NCI-H187 (cell line): ENCODE measurements at places on chromosomes 7 and 10.

- no peak for DNase-seq
Observed at GRCh38 chr10:54607983-54608382, 193.0 kb downstream of the PCDH15 start.

DNA sequence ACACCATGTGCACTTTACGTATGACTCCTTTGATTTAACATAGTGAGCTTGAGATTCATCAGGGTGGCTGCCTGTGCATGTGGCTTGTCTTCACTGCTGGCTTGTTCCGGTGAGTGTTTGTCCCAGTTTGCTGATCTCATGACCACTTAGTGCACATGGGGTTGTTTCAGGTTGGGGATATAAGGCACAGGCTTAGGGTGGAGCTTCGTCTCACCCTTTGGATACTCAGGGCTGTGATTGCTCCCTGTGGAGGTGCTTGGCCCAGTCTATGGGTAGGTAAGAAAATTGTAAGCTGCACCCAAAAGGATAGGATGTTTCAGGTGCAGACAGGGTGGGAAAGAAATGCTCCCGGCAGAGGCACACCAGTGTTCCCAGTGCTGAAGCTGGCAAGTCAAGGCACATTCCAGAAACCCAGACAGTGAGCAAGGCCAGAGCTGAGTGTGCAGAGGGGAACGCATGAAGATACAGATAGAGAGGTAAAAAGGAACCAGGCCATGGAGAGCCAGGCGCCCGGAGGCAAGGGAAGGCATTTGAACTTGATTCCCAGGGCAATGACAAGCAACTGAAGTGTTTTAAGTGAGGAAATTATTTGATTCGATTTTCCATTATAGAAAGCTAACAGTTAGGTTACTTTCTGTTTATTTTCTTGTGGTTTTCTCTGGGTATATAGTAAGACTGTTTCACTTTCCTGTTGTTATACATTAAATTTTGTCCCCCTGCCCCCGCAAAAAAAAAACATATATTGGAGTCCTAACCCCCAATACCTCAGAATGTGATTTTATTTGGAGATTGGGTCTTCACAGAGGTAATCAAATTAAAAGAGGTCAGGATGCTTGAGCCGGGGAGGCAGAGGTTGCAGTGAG, 289.8 kb upstream of the KLF6 start:
- no peak for DNase-seq

- no peak for DNase-seq
Observed at GRCh38 chr10:89867964-89868363, 166.6 kb downstream of the KIF20B start.

DNA sequence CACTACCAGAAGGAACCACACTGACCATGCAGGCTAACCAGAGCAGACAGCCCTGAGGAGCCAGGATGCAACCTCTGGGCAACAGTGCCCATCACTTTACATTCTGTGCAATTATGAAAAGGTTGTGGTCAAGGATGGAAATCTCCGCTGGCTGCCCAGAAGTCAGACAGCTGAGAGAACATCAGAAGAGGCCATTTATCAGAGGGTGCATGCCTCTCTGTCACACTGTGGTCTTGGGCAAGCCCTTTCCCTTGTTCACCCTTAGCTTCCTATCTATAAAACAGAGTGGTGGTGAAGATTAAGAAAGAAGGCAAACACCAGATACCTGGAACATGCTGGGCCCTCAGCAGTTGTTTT, 120.7 kb upstream of the GDF10 start:
- no peak for DNase-seq

GRCh38 chr10:34222359-34222758, 592.7 kb downstream of the PARD3 start:
- no peak for DNase-seq

GRCh38 chr7:15922002-15922401, 235.5 kb upstream of the MEOX2 start:
- DNase-seq, result no peak

DNA sequence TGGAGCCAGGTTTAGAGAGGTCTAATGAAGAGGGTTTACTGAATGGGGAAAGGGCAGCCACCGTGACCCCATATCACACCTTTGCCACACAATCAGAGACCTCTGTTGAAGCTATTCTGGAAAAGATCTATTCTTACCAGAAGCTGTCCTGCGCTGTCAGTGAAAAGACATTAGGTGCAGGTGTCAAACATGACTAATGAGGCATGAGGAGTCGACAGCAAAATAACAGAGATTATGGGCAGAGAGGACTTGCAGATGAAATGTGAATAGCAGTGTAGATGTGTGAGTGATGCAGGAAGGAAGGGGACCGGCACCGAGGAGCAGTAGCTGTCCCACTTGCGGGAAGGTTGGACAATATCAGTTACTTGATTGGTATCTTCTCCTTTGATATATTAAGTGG, 627.7 kb upstream of the GALNT17 start:
- DNase-seq, result no peak

DNA sequence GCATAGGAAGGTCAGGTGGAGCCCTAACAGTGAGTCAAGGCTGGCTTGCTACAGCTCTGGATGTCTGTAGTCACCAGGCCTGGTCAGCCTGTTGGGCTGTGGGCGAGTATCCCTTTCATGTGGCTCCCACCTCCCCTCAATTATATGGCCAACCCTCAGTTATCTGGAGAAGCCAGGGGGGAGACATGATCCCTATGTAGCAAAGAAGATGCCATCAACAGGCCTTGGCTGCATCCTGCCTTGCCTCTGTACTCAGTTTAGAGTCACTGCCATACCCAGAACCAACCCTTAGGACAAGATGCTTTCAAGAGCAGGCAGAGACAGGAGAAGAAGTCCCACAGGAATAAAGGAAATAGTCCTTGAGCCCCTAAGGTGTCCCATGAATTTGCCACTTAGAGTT, 763.9 kb downstream of the GRID1 start:
- DNase-seq, result no peak

DNA sequence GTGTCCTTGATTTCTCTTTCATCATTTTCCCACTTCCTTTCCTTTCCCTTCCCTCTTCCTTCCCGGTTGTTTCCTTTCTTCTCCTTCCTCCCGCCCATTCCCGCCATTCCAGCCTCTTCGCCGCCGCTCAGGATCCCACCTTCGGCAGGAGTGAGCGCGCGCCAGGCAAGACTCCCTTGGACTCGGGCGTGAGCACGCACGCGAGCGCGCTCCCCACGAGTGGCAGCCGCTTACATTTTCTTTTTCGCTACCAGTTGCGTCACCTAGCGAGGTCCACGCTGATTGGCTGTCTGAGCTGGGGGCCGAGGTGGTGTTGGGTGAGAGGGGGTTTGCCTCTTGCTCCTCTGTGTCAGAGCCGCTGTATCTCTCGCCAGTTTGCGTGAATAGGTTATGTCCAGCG, 11.8 kb downstream of the ZAN start:
- no peak for DNase-seq

- no peak for DNase-seq
Observed at GRCh38 chr10:99424656-99425055, 5.8 kb downstream of the GOT1 start.

GRCh38 chr10:74924251-74924963, 98.0 kb downstream of the KAT6B start:
- no peak for DNase-seq

GRCh38 chr10:130686689-130687300, 550.6 kb downstream of the GLRX3 start:
- no peak for DNase-seq

- no peak for DNase-seq
Observed at GRCh38 chr7:28044825-28045224, 135.8 kb downstream of the JAZF1 start.

DNA sequence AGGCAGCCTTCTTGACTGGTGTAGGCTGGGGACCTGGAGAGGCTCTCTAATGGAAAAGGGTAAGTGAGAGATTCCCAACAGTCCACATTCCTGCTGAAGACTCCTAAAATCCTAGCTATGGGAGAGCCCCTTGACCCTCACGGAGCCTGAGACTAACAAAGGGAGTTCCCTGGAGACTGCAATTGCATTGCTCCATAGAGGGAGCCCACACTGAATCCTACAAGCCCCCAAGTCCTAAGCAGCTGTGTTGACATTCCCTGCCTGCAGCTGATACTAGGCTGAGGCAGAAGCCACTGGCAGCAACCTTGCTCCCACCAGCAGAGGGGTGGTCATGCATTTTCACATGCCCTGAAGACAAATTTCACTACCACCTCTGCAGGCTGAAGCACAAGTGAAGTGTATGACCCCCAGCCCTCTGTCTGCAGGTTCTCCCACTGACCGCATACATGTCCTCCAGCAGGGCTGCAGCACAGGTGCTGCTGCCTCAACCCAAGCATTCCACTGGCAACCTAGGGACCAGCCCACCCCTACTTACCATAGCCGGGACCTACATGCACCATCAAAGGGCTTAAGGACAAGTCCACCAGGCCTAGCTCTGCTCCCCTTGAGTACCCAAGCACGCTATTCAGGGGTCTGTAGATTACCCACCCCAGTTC, 130.3 kb upstream of the SLC13A1 start:
- DNase-seq, result no peak

GRCh38 chr7:28853834-28854749, 104.0 kb downstream of the TRIL start:
- DNase-seq, result peak; percentile 38

DNA sequence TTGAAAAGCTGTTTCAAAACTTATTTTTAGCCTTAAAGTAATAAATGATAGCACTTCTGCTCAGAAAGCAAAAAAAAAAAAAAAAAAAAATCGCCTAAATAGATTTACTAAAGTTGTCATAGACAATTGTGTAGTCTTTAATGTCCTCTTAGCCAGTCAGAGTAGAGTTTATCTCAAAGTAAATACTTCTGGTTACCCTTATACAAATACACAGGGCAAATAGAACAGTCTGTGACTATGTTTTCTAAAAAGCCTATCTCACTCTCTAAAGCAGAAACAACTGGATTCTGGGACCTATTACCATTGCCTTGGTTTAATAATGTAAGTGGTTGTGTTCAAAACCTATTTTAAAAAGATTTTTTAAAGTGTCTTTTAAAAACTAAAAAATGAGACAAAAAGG, 156.2 kb upstream of the THSD7A start:
- DNase-seq, result no peak

- no peak for DNase-seq
Observed at GRCh38 chr7:125857606-125858005, 928.0 kb upstream of the POT1 start.

DNA sequence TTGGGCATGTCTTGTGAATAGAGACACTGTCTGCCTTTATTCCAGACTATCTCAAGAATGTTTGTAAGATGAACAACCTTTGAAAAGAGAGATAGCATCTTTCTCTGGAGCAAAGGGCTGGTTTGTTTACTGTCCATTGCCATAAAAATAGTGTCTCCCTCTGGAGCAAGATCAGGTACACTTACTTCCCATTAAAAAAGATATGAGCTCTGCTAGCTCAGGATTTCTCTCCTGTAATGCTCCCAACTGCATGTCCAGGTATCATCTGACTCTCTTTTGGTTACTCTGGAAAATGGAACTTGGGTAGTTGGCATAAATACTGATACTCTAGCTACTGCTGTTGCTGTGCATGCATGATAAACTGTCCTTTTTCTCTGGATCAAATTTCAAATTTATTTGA, 381.1 kb downstream of the TFEC start:
- DNase-seq, result no peak

- peak; percentile 12 for DNase-seq
Observed at GRCh38 chr10:45672181-45673073, at the start of gene ZFAND4. Gene ZFAND4 (minus strand): TSS chr10:45672772. CDS start chr10:45663725, 9,047 bp downstream.

DNA sequence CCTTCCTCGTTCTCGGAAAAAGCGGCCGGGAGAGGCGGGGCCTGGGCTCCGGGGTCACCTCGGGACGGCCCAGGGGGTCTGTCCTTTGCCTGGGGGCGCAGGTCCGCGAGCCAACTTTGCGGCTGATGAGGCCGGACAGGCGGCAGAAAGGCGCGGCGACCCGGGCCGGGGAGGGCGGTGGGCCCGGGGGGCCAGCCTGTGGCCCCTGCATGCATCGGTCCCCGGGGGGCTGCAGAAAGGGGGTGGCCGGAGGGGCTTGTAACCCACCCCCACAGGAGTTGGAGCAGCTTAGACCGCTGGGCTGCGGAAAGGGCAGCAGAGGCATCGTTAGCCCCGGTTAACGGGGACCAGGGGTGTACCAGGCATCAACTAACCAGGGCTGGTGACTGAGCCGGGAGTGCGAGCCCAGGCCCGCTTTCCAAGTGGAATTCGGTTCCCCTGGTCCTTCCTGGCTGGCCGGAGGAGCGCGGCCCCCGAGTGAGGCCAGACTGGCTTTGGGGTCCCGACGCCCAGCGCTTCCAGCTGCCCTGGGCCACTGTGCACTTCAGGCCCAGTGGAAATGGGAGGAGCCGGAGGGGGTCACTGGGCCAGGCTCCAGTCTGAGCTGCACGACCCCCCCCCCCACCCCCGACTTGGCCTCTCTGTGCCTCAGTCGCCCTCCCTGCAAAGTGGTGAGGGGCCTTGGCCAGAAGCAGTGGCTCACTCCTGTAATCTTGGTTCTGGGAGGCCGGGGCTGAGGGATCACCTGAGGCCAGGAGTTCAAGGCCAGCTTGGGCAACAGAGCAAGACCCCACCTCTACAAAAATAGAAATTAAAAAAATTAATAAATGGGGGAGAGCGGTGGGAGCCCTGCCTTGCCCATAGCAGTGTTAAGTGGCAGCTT, 919 bp downstream of the SLC29A4 start:
- no peak for DNase-seq

DNA sequence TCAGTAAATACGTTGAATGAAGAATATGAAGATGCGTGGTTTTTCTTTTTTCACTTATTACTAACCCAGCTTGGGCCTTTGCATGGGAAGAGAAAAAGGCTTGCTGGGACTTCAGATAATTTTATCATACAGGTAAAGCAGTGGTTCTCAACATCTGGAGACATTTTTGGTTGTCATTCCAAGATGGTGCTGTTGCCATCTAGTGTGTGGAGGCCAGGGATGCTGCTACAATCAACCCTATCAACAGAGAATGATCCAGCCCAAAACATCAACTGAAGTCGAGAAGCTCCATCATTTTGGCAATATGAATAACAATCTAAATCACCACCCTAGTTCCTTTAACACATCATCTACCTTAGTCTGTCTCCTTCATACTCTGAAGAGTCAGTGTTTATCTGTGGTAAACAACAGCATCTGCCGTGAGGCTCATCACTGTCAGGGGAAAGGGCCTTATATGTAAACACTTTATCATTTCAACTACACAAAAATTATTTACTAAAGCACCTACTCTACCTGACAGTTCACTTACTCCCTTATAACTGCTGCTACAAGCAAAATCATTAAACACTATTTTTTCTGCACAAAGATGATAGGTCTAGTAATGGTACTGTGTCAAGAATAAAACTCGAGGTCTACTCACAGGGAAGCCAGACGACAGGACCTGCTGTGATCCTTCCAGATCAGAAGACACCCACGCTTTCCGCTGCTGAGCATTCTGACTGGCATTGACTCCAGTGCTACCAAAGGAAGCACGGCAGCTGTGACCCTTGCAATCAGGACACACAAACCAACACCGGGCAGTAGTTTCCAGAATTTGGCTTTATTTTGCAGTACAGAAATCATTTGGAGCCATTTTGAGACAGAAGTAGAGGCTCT, 48.6 kb downstream of the GDI2 start:
- DNase-seq, result no peak
